ENCODE measurements at places on chromosomes 5 and 9.

DNA sequence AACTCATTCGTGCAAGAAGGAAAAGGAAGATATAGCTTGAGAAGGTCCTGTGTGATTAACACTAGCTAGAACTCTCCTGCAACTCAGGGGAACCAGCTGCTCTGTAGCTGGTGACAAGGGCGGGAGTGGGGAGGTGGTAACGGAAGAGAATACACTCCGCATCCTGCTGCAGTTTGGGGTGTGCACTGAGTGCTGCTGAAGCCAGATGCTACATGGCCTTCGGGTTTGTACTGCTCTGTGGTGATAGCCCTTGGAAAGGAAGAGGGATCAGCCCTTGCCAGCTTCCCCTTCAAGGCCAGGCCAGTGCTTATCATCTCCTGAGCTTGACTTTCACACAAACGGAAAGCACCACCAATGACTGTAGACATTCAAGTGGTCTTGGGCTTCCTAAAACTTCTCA, 34.3 kb downstream of the FRMD3 start:
- DNase-seq = no peak

DNA sequence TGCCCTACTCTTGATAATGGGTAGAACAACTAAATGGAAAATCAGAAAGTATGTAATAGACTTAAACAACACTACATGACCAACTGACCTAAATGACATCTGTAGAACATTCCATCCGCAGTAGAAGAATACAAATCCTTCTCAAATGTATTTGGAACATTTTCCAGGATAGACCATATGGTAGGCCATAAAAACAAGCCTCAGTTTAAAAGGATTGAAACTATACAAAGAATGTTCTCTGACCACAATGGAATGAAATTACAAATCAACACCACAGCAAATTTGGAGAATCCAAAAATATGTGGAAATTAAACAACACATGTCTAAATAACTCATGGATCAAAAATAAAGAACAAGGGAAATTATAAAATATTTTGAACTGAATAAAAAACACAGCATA, 189.2 kb downstream of the NDUFS4 start:
- no peak for DNase-seq

- DNase-seq = no peak
Measured at GRCh38 chr9:129493002-129493705, 127.7 kb downstream of the C9orf50 start.

DNA sequence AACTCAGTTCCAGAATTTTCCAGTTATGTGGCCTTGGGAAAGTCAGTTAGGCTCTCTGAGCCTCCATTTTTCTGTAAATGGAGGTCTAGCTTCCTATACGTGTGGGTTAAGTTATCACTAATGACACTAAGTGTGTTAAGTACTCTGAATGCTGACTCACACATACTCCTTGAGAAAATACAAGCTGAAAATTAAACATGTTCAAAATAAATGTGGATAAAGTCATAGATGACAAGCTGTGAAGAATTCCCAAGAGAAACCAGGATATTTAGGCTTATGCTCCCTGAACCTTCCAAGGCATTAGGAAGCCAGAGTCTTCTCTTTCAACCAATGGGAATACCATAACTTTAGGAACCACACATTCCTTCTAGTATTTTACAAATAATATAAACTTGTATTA, 58.1 kb downstream of the ABCA1 start:
- no peak for DNase-seq

GRCh38 chr5:128539038-128539429, 989 bp upstream of the FBN2 start:
- no peak for DNase-seq

- no peak for DNase-seq
Measured at GRCh38 chr5:32572778-32573480, 12.4 kb upstream of the SUB1 start.

- DNase-seq = no peak
Measured at GRCh38 chr5:172370237-172370640, 84.1 kb downstream of the SH3PXD2B start.

DNA sequence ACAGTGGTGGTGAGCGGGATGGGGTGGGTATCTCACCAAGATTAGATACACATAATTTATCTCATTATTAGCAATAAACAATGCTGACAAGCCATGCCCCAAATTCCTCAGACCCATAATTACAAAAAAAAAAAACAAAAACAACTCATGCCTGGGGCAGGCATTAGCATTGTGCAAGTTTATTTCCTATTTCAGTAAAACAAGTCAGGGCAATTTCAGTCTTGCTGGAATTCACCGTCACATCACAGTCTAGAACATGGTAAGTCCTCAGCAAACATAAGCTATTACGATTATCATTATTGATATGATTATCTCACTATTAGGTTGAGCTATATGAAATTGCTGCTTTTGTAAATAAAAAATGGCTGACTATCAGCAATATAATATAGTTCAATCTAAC, 57.5 kb upstream of the GNAQ start:
- DNase-seq = no peak

DNA sequence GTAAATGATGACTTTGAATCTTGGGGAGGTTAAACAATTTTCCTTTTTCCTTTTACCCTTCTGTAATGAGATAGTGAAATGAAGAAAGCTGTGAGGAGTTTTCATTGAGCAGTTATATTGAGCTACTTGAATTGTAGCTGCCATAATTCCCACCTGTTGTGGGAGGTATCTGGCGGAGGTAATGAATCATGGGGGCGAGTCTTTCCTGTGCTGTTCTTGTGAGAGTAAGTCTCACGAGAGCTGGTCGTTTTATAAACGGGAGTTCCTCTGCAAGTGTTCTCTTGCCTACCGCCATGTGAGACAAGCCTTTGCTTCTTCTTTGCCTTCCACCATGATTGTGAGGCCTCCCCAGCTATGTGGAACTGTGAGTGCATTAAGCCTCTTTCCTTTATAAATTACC, 258.4 kb downstream of the FER start:
- DNase-seq = no peak
